ENCODE measurements at places on chromosomes 1 and 21. TPM values are rescaled to one million over a fixed set of nuclear protein-coding genes. Genes with fewer than 3 reads are reported as not detected.

Gene GJA9
- under 0.01 TPM for total RNA-seq

Gene GOLT1A
- not detected for total RNA-seq

Gene HTR1D
- total RNA-seq = not detected

Gene SRGAP2
- total RNA-seq = 35.0 TPM

Gene DMRTA2
- total RNA-seq = 0.09 TPM

Gene SFN
- 0.28 TPM for total RNA-seq

Gene BEND5
- total RNA-seq = not detected

Gene AIRE
- 0.09 TPM for total RNA-seq

Gene UBR4
- 93.0 TPM for total RNA-seq

Gene FCRL5
- not detected for total RNA-seq

Gene OR14K1
- not detected for total RNA-seq

Gene ELAVL4
- under 0.01 TPM for total RNA-seq

Gene IFI44
- 8.0 TPM for total RNA-seq

Gene CORT
- total RNA-seq = 0.28 TPM

Gene NECTIN4
- 0.37 TPM for total RNA-seq

Gene AMPD1
- not detected for total RNA-seq

Gene ZBED6
- total RNA-seq = 7.5 TPM

Gene ACTN2
- total RNA-seq = 0.14 TPM

Gene CSF1
- total RNA-seq = 47.1 TPM

Gene THRAP3
- 83.3 TPM for total RNA-seq

Gene SRP9
- 145 TPM for total RNA-seq

Gene TENT5C
- 9.0 TPM for total RNA-seq

Gene CHIA
- total RNA-seq = not detected

Gene DNAH14
- 8.9 TPM for total RNA-seq

Gene TLCD4
- total RNA-seq = 0.85 TPM

Gene RGS13
- 0.14 TPM for total RNA-seq

Gene GPR3
- total RNA-seq = 0.09 TPM

Gene KCNK1
- 6.7 TPM for total RNA-seq

Gene DPT
- 0.18 TPM for total RNA-seq

Gene ELAPOR1
- total RNA-seq = 0.74 TPM

Gene OR14I1
- not detected for total RNA-seq

Gene ELF3
- total RNA-seq = 0.18 TPM

Gene AGMAT
- 0.83 TPM for total RNA-seq

Gene LCE2A
- total RNA-seq = not detected

Gene LAMC1
- total RNA-seq = 613 TPM

Gene IFNLR1
- not detected for total RNA-seq

Gene MAEL
- not detected for total RNA-seq

Gene SIPA1L2
- total RNA-seq = 19.2 TPM

Gene YTHDF2
- total RNA-seq = 41.4 TPM

Gene TTC34
- total RNA-seq = under 0.01 TPM

Gene OR2L3
- not detected for total RNA-seq

Gene TRIM17
- 0.09 TPM for total RNA-seq

Gene TSPAN1
- 0.46 TPM for total RNA-seq

Gene CENPL
- total RNA-seq = 6.1 TPM
